Activated T-cell treated with anti-CD3 and anti-CD28 coated beads for 1 hour (primary cell): ENCODE measurements at places on chromosomes 11 and 22.

GRCh38 chr22:35891442-35891841 is 137.2 kb downstream of the RBFOX2 start:
- no peak for DNase-seq

GRCh38 chr11:67030976-67031375 is 8.0 kb downstream of the SYT12 start:
- no peak for DNase-seq

GRCh38 chr11:118443590-118444218 is 7.4 kb downstream of the KMT2A start:
- DNase-seq = no peak

DNA sequence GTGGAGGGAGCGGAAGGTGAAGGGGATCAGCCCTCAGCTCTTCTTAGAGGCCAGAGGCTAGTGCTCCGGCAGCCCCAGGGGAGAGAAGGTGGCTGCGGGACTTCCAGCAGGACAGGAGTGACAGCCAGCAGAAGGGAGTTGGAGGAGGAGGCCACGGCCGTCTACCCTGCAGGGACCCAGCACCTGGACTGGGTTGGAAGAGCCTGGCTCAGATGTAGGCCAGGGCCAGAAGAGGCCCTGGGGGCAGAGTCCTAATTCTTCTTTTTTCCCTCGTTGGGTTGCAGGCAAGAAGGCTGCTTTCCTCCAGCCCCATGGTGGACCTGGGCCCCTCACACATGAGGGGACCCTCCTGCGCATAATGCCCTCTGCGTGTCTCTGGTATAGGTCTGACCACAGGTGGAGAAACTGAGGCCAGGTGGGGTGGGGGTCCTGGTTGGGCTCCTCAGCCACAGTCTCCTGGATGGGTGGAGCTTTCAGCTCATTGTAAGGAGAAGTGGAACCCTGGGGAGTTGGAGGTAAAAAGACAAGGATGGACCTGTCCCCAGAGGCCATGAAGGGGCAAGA is 2.3 kb upstream of the MCAM start:
- DNase-seq = no peak

DNA sequence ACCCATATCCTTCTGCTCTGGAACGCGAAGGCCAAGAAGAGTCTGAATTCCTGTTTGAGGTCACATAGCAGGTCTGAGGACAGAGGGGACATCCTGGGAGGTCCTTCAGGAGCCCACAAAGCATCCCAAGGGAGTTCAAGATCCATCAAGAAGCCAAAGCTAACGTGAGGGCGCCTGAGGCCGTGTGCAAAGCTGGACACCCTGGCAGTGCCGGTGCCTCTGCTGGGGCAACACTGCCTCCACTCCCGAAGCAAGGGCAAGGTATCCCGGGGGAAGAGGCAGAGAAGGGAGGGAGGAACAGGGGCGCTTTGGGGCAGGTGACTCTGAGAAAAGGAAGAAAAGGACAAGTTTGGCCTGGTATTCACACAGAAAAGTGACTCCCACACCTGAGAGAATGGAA is 50.3 kb upstream of the CDON start:
- DNase-seq = no peak

DNA sequence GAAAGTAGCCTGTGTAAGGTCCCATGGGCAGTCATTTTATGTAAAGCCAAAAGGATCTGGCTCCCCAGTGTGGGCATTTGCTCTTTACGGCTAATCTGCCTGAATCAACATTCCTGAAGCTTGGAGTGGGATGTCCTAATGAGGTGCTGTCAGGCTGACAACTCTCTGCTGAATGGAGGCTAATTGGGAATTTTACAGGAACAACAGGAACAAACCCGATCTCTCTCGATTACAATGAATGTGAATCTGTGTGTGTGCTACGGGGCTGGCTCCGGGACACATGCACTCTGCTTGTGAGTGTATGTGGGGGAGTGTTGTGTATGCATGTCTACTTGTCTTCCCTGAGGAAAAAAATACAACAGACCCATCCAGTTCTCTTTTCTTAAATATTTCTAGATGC is 415.2 kb downstream of the TENM4 start:
- no peak for DNase-seq

DNA sequence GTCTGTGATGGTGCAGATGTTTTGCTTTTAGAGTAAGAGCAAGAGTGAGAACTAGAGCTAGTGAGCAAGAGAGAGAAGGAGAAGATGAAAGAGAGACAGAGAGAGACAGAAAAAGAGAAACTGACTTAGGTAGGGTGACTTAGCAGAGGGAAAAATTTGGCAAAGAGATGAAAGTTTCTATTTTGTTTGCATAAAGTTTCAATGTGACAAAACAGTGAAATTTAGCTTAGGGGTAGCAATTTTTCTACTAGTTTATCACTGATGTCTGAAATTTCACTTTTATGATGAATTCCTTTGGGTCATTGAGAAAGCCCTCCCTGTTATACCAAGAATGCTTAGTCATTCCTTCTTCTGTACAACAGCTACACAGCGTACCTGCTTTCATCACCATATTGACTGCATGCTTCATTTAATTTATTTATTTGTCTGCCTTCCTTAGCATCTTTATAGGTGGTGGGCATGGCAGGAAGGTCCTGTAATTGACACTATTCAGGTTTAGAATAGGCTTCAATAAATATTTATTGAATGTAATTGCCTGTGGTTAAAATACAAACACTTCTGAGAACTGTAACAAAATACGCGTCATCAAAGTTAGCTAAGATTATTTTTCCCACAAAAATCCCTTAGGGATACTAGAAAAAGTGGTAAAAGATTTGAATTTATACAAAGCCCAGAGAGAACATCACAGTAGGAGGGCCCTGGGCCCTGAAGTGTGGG is 19.9 kb upstream of the CTSC start:
- no peak for DNase-seq

DNA sequence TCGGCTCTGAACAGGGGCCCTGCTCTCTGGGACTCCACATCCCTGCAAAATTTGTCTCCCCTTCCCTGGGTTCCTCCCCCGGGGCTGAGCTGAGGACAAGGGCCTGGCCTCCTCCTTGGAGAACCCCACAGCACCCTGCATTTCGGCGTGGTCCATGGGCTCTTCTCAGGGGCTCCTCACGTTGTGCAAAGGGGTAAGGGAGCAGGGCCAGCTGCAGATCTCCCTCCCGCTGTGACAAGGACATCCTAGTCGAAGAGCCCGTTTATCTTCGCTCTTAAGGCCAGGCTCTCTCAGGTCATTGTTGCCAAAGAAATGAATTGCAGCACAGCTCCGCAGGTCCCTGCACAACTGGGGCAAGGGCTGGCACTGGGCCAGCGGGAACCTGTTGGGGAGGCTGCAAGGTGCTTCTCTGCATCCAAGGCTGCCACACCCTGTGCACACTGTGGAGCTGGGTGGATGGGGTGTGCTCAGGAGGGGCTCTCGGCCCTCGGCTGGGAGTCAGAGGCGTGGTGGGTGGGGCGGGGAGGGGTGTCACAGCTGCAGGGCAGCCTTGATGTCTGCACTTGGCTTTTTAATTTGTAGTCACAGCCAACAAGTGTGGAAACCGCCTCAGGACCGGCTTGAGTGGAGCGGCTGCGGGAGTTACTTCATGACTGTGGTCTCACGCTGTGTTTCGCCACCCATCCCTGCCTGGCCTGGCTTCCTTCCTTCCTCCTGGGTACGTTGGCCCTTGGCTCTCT is 26.6 kb upstream of the SEPTIN5 start:
- DNase-seq = no peak

GRCh38 chr11:111526501-111526900 is 11.9 kb downstream of the HOATZ start:
- DNase-seq = no peak

GRCh38 chr22:38618682-38619081 is 37.5 kb downstream of the FAM227A start:
- no peak for DNase-seq

- DNase-seq = no peak
Observed at GRCh38 chr11:17791144-17791543, 56.6 kb downstream of the KCNC1 start.

DNA sequence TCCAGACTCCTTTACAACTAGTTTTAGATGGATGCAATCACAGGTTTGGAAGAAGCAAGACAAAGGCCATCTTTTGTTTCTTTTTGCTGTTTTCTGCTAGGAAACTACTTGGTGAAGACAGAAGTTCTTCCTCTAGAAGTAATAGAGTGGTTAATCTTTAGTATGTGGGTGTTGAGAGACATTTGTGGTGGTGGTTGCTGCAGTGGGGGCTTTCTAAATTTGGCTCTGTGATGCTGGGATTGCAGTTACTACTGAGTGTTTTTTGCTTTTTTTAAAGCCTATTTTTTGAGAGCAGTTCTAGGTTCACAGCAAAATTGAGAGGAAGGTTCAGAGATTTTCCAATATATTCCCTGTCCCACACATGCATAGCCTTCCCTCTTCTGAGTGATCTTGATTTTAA is 120.0 kb downstream of the AASDHPPT start:
- DNase-seq = no peak

DNA sequence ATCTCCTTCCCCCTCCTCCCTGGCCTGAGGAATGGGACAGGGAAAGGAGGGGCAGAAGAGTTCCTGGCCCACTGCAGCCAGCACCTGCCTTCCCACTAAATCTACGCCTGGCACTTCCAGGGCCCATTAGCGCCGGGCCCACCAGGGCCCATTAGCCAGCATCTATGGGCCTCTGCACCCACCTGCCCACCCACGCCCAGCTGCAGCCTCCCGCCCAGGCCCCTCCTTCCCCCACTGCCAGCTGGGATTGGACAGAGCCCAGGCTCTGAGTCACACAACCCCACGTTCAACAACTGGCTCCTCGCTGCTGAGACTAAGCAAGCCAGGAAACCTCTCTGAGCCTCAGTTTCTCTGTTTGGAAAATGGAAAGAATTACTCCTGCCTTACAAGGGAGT is 48.7 kb downstream of the CYTH4 start:
- DNase-seq = no peak

DNA sequence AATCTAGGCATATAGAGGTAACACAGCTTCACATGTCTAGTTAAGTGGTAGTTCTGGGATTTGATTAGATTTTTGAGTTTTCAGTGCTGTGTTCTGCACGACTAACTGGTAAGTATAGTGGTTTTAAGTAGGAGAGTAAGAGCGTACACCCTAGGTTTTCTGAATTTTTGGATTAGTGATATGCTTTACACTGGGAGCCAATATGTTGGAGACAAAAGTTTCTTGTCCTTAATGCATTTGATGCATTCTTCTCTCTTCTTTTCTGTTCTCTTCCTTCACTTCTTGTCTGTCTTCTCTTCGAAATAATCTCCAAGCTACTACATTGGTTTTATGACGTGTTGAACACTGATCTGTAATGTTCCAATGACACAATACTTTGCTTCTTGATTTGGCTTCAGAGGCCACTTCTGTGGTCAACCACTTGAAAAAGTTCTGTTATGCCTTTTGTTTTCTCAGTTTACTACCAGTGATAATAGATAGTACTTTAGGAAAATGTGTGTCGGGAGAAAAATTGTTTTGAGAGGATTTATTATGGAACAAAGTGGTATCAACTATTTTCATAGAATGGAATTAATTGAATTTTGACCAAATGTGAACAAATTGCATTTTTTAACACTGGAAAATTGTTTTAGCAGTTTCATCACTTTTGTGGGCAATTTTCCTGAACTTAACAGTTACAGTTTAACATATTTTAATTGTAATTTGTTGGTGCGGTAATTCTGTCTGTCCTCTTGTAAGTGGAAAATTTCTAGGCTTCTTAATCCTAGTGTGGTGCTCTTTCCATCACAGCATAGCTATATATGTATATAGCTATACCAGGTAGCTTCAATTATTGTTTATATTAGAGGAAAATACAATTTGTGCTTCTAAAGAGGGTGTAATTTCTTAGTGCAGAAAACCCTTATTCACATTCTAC is 2.6 kb downstream of the PDE3B start:
- no peak for DNase-seq

DNA sequence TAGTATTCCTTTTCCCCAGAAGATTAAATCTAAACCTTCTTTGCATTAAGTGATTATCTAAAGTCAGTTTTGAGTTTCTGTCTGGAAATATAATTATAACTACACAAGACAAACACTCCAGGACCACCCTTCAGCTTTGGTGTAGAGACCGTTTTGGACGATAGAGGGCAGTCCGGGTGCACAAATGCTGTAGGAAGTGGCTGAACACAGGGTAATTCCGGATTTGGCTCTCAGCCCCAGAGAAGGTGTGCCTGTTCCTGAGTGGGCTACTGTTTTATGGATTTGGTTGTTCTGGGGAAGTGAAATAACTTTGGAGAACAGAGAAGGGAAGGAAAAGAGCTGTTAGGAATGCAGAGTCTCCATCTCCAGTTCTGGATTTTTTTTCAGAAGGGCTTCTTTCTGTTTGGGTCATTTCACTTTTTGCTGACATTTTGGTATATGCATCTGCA is 14.8 kb downstream of the EXT2 start:
- DNase-seq = peak; percentile 39

GRCh38 chr22:50329236-50329635 is 2.4 kb upstream of the DENND6B start:
- DNase-seq = no peak

GRCh38 chr11:1479006-1479677 is 7.4 kb downstream of the MOB2 start:
- no peak for DNase-seq

DNA sequence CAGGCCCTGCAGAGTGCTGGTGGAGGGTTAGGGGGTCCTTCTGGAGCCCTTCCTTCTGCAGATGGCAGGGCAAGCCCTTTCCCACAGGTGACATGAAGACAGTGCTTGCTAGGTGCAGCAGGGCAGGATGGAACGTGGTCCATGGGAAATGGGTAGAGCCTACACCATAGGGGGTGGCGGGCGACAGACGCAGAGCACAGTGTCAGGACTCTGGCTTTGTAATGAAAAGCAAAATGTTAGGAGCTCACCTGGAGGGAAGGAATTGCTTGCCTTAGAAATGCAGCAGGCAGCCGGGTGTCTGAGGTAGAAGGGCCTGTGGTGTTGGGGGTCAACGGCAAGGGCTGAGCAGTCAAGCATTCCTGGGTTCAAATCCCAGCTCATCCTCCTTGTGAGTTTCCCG is 54.9 kb downstream of the ARHGAP8 start:
- DNase-seq = no peak

DNA sequence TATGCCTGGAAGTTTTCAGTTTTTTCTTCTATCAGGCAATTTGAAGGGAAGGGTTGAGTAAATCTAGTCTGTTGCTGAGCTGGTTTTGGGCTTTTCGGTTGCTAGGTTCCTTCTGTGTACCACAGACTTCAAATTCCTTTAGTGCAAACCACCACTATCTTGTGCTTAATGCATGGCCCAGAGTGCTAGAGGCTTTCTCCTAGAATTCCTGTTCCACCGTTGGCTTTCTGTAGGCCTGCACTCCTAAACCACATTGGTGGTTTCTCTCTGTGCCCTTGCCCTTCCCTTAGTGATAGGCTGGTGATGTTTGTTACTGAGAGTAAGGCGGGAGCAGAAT is 47.1 kb upstream of the CTSC start:
- no peak for DNase-seq

DNA sequence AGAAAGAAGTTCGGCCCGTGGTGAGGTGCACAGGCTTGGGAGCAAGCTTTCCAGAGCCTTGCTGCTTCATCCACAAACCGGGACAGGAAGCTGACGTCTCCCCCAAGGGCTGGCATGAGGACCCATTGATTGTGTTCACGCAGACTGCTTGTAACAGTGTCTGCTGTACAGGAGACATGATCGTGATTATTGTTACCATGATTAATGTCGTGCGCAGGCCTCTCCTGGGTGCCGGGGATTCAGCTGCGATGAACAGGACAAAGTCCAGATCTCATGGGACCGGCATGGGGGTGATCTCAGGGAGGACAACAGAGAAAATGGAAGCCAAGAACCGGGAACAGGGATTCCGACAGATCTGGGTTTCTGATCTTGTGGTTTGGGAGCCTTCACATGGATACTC is 219.9 kb downstream of the BRD1 start:
- DNase-seq = no peak
